ENCODE measurements at places on chromosomes 4 and X.

GRCh38 chr4:182325848-182326255 is 82.7 kb downstream of the TENM3 start:
- DNase-seq = no peak

- no peak for DNase-seq
Measured at GRCh38 chrX:107025545-107025944, 25.5 kb upstream of the MORC4 start.

GRCh38 chr4:156596026-156596425 is 375.6 kb downstream of the PDGFC start:
- no peak for DNase-seq

DNA sequence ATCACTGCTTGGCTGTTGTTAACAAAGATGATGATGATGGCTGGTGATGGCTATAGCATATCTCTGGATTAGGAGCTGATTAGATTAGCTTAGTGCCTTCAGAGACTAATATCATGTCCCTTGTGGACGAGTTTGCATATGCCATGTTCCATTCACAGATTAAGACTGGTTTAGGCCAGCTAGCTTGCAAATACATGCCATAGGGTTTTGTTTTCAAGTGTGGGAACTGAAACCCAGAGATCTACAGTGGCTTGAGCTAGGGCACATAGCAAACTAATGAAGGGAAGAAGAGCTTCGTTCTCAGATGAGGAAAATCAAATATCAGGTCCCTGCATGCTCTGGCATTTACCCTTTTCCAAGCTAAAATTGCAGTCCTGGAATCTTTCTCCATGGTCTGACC is 492.3 kb downstream of the MAGEE1 start:
- no peak for DNase-seq

GRCh38 chr4:88613417-88613875 is 21.2 kb downstream of the HERC3 start:
- no peak for DNase-seq

DNA sequence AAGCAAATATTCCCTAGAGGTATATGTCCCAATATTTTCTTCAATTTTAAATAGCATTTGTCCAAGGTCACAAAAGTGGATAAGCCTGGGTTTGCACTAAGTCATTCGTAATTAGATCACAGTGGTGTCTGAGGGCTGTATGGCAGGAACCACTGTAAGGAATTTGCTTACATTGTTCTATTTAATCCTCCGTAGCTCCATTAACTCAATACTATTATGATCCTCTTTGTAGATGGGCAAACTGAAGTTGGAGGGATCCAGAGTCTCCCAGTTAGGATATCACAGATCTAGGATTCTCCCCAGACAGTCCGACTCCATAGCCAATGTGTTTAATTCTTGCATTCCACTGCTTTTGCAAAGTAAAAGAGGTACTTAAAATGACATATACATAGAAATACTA is 242.7 kb upstream of the DCAF8L1 start:
- DNase-seq = no peak

- no peak for DNase-seq
Measured at GRCh38 chr4:163500586-163500985, 6.1 kb downstream of the TMA16 start.

DNA sequence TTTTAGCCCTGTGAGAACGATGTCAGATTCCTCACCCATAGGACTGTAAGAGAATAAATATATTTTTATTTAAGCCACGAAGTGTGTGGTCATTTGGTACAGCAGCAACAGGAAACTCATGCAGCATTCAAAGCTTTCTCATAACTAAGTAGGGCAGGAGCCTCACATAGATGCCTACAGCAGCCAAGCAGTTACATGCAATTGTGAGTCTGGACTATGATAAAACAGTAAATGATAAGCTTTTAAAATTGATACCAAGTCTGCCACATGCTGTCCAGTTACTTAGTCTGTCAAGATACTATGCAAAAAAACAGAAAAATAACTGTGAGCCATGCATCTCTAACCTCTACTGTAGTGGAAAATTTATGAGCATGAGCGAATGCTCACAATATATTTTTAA is 359.6 kb downstream of the HS3ST1 start:
- DNase-seq = no peak

GRCh38 chr4:87060957-87061356 is 126.1 kb downstream of the AFF1 start:
- no peak for DNase-seq

DNA sequence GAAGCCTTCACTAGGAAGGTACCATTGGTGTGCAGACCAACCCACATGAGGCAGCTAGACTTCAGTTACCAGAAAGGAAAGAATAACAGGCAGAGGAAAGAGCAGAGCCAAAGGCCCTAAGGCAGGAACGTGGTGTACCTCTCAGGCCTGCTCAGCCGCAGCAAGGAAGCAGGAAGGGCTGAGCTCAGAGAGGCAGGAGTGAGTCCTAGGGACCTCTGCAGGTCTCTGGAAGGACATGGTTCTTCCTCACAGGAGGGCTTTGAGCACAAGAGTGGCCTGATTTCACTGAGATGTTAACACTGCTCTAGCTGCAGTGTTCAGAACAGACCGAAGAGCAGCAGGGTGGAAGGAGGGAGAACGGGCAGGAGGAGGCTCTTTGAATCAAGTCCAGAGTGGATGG is 124.6 kb downstream of the DCHS2 start:
- DNase-seq = no peak

DNA sequence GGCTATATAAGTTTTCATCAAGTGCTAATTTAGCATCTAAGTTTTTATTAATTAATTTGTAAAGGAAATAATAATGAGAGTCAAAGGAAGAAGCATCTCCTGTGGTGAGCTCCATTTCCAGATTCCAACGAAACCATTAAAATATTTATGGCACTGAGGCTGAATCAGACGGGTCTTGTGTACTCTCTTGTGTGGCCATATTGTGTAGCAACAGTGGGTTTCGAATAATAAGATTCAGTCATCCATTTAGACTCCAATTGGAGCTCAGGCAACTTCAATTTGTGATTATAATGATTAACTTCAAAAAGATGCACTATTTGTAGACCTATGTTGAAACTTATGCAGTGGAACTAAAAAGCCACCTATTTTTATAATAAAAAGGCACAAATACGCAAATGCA is 82.4 kb downstream of the SNCA start:
- DNase-seq = no peak

GRCh38 chrX:137549851-137550664 is 15.9 kb upstream of the ZIC3 start:
- DNase-seq = no peak

DNA sequence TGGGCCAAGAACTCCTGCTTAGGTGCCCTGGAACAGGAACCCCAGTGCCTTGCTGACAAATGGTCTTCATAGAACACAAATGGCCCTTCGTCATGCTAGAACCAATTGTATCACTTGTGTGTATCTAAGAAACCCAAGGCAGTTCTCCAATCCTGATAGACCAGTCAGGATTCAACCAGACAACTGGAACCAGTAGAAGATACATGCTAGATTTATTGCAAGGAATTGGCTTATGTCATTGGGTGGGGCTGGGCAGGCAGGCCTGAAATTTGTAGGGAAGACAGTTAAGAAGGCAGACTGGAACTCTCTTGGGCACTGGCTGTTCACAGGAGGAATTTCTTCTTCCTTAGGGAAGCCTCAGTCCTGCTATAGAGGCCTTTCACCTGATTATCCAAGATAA is 17.0 kb upstream of the TBL1X start:
- DNase-seq = no peak
